ENCODE measurements at places on chromosomes 11 and 22.

GRCh38 chr22:32729412-32729811 lies 72.1 kb upstream of the TIMP3 start:
- H3K4me1 ChIP-seq = no peaks in the 10 kb centered on the region
- no peaks in the 10 kb centered on the region for H3K36me3 ChIP-seq
- no peaks in the 10 kb centered on the region for H3K27me3 ChIP-seq
- no peak overlapping the region for H3K27ac ChIP-seq

DNA sequence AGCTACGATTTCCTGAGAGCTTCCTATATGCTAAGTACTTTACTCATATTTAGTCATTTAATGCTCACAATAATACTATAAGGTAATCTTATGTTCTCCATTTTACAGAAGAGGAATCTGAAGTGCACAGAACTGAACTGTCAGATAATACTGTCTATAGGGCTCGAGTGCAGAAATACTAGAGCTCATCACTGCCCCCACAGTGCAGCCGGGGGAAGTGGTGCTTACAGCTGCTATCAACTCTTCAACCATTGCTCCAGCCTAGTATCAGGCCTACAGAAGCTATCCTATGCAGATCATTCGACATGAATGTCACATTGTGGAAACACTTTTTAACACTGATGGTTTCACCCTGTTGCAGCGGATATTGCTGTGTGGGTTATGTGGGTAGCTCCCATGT lies 929.9 kb downstream of the NTM start:
- no peak overlapping the region for H3K27ac ChIP-seq
- no peak for DNase-seq
- no peaks in the 10 kb centered on the region for H3K36me3 ChIP-seq
- H3K4me1 ChIP-seq = peaks cover 10% of the 10 kb centered on the region
- no peak overlapping the region for H3K4me3 ChIP-seq

GRCh38 chr11:73648121-73648520 lies 1.7 kb downstream of the PLEKHB1 start:
- H3K27me3 ChIP-seq = no peaks in the 10 kb centered on the region
- H3K36me3 ChIP-seq = no peaks in the 10 kb centered on the region
- no peaks in the 10 kb centered on the region for H3K4me1 ChIP-seq
- no peak for DNase-seq
- H3K4me3 ChIP-seq = no peak overlapping the region

- H3K27ac ChIP-seq = no peak overlapping the region
- no peaks in the 10 kb centered on the region for H3K27me3 ChIP-seq
- H3K4me1 ChIP-seq = no peaks in the 10 kb centered on the region
- no peak overlapping the region for H3K4me3 ChIP-seq
These were observed 48.4 kb upstream of the MUC15 start for GRCh38 chr11:26620282-26621045.

DNA sequence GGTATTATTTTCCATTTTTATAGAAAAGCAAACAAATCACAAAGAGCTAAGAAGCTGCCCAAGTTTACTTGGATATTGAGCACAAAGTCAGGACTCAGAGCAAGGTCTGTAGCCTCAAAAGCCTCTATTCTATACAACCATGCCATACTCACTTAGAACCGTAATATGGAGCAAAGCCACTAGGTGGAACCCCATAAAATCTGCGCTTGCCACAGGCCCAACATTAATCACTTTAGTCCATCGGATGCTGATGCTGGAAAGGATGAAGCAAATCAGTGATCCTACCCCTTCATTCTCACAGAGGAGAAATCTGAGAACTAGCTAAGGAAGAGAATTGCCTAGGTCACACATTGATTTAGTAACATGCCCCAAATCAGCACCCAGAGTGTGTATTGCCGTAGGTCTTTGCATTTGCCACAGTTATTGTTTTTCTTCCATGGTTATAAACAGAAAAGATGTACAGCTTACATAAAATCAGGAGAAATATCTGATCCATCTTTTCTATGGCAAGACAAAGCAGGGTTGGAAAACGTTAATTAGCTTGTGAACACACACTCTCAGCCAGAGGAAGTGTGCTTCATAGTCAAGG lies 56.7 kb upstream of the RAB38 start:
- no peaks in the 10 kb centered on the region for H3K27me3 ChIP-seq
- no peak overlapping the region for H3K4me3 ChIP-seq
- no peaks in the 10 kb centered on the region for H3K36me3 ChIP-seq
- H3K4me1 ChIP-seq = no peaks in the 10 kb centered on the region

DNA sequence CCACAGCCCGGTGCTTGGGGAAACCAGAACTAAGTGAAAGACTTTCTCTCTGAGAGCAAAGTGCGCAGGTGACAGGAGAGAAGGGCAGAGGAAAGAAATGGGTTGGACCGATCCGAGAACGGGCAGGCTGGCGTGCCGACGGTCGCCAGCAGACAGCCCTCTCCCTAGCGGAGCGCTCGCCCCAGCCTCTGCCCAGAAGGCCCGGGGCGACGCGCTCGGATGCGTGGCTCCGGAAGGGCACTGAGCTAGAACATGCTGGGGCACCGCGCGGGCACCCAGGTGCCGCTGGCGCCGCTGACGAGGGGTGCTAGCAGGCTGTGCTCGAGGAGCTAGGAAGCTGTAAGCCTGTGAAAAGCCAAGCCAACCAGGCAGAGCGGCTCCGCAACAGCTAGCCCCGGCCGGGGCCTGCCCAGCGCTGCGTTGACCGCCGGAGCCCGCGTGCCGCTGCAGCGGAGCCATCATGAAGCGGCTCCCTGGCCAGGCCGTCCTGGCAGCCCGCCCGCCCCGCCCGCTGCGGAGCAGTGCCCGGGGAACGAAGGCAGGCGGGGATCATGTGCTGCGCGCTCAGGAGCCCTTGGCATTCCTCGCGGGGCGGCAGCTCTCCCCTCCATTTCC lies 22.1 kb upstream of the RRAS2 start:
- H3K4me1 ChIP-seq = peaks cover 5% of the 10 kb centered on the region
- H3K36me3 ChIP-seq = no peaks in the 10 kb centered on the region
- DNase-seq = peak; percentile 82
- H3K27ac ChIP-seq = peak overlapping the region; percentile 86
- no peaks in the 10 kb centered on the region for H3K27me3 ChIP-seq

DNA sequence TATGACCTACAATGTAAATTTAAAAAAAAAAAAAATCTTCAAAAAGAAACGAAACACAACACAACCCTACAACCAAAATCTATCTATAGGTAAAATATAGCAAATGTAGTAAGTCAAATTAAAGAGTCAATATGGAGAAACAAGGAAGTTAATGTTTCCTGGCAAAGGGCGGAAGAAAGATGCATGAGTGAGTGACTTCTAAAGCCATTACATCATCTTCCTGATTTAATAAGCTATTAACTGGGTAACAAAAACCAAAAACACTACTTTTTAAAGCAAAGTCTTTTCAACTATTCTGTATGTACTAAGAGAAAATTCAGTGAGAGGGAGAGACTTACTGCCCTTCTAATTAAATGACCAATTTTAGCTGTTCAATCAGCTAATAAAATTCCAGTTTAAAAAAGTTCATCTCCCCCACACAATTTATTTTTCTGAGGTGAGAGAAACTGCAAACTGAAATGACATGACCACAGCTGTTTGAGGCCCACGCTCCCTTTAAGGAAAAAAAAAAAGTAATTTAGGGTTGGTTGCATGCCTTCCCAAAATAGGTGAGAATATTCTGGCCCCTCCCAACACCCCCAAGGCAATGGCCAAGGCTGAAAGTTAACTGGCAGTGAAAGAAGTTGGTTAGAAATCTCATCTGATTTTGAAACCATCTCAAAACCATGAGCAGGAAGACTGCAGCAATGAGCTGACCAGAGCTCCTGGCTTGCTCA lies 5.9 kb downstream of the SF1 start:
- no peak for DNase-seq
- no peaks in the 10 kb centered on the region for H3K27me3 ChIP-seq
- H3K4me1 ChIP-seq = peaks cover 65% of the 10 kb centered on the region
- H3K4me3 ChIP-seq = no peak overlapping the region
- H3K27ac ChIP-seq = peak overlapping the region; percentile 2

- H3K36me3 ChIP-seq = no peaks in the 10 kb centered on the region
- no peak overlapping the region for H3K27ac ChIP-seq
- DNase-seq = no peak
- H3K27me3 ChIP-seq = no peaks in the 10 kb centered on the region
- H3K4me1 ChIP-seq = no peaks in the 10 kb centered on the region
- no peak overlapping the region for H3K4me3 ChIP-seq
These were observed 48.6 kb downstream of the SESN3 start for GRCh38 chr11:95182397-95182796.

DNA sequence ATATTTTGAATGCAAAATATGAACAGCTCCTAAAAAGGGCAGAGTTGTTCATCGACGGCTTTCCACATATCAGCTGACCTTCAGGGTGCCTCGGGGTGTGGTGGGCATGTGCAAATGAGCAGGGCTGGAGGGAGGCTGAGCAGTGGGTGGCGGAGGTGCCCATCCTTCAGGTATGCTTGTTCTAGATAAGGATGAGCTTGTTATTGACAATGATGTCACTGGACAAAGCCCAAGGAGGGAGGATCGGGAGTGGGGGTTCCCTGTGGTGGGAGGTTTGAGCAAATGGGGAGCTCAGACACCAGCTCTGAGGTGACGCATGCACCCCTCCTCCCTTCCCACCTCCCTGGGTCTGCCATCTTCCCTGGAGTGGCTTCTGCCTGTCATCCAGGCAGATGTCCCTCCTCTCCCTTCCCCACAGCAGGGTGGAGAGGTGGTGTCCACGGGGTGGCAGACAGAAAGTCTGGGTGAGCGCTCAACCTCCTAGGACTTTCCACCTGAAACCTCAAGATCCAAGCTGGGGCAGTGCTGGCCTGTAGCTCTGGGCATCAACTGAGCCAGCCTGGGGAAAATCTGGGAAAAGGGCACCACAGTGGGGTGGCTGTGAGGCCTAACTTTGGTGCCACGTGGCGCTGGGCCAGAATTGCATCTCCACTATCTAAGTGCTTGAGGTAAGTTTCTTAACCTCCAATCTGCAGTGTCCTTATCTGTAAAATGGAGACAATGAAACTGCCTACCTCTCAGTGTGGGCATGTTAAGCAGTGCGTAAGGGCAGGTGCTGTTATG lies 106.3 kb upstream of the THY1 start:
- DNase-seq = no peak
- H3K4me3 ChIP-seq = no peak overlapping the region
- H3K36me3 ChIP-seq = no peaks in the 10 kb centered on the region
- H3K4me1 ChIP-seq = no peaks in the 10 kb centered on the region
- no peaks in the 10 kb centered on the region for H3K27me3 ChIP-seq
- no peak overlapping the region for H3K27ac ChIP-seq

- DNase-seq = no peak
- no peaks in the 10 kb centered on the region for H3K27me3 ChIP-seq
- no peak overlapping the region for H3K27ac ChIP-seq
- H3K4me3 ChIP-seq = no peak overlapping the region
These were observed 104.9 kb downstream of the BCR start for GRCh38 chr22:23285236-23285635.

GRCh38 chr11:2308713-2309112 lies 6.9 kb downstream of the TSPAN32 start:
- no peak overlapping the region for H3K27ac ChIP-seq
- H3K27me3 ChIP-seq = no peaks in the 10 kb centered on the region
- no peaks in the 10 kb centered on the region for H3K36me3 ChIP-seq
- H3K4me3 ChIP-seq = no peak overlapping the region
- peaks cover 7% of the 10 kb centered on the region for H3K4me1 ChIP-seq

DNA sequence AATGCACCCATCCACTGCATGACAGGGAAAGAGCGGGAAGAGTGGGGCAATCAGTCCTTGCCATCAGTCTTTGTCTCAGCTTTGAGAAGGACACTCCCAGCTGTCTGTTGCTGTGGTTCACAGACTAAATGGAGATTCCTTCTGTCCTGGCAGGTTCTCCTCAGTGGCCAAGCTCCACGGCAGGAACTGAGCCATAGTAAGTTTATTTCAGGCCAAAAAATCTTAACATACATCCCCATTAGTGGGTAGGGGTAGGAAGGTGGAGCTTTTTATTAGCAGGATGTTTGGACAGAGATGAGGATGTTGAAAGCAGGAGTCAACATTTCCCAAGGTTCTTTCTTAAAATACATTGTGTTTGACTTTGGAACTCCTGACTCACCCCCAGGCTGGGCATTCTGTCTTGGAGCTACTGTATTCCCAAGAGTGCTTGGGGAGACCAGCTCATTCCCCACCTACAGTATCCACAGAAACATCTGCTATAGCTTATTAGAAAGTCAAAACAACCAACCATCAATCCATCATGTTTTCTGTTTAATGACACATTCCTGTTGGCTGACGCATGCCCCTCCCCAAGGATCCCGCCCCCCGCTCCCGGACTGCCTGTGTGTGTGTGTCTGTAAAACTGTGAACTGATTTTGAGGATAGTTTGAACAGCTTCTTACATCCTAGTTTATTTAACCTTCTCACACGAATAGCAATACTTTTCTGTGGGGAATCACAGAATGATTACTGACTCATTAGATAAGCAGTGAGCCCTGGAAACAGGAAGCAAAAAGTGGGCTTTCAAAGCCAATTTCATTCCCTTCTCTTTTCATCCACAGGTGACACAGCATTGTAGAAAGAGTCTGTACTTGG lies 109.5 kb downstream of the CCDC81 start:
- peak overlapping the region; percentile 45 for H3K27ac ChIP-seq
- no peak overlapping the region for H3K4me3 ChIP-seq
- H3K4me1 ChIP-seq = no peaks in the 10 kb centered on the region
- H3K27me3 ChIP-seq = no peaks in the 10 kb centered on the region

DNA sequence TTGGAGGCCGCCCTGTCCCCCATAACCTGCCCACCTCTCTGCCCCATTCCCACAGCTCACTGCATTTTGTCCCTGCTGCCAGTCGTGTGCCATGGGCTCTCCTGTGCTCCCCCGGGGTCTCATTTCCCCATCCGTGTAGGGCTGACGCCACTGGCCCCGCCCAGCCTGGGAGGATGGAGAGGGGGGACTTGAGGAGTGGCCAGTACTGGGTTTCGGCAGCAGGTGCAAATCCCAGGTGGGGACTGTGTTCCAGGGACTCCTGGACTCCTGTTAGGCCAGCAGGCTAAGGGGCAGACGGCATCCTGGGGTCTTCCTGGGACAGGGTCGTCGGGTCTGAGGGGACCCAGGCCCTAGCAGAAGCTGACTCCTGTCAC lies 1.2 kb upstream of the MYO7A start:
- no peaks in the 10 kb centered on the region for H3K36me3 ChIP-seq
- no peak overlapping the region for H3K27ac ChIP-seq
- H3K4me3 ChIP-seq = peak overlapping the region; percentile 58
- H3K27me3 ChIP-seq = no peaks in the 10 kb centered on the region

DNA sequence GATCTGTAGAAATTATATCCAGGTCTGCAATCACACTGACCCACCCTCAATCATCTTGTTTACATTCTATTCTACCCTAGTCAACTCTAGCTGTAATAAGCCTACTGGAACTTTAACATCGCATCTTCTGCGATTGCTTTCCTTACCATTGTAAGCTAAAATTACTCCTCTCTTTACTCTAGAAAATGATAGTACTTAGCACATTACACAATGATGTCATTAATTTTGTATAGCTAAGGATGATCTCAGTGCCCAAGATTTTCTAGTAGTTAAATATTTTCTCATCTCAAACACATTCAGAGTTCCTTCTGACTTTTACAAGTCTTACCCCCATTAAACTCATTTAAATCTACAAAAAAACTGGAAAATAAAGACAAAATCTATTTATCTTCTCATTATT lies 39.6 kb upstream of the CTSC start:
- H3K4me1 ChIP-seq = no peaks in the 10 kb centered on the region
- no peaks in the 10 kb centered on the region for H3K27me3 ChIP-seq
- no peak overlapping the region for H3K27ac ChIP-seq
- H3K36me3 ChIP-seq = no peaks in the 10 kb centered on the region

Data from gastrocnemius medialis (tissue), 4 donors.